ENCODE measurements at places on chromosomes 4 and X.

- DNase-seq = no peak
These were observed 32.7 kb downstream of the NUDT6 start for GRCh38 chr4:122889726-122890125.

DNA sequence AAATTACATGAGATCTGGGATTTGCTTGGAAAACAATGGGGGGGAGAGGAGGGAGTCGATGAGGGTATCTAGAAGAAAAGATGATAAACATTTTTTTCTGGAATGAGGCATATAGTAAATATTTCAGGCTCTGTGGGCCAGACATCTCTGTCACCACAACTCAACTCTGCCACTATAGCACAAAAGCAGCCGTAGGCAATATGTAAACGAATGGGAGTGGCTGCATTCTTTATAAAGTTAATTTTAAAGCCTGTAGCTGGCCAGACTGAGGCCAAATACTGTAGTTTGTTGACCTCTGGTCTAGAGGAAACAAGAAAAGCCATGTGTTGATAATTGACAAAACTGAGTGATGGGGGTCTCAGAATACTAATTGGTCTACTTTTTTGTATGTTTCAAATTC lies 14.1 kb upstream of the TCEANC start:
- no peak for DNase-seq

- DNase-seq = no peak
These were observed 25.8 kb downstream of the ANXA10 start for GRCh38 chr4:168118116-168118655.

DNA sequence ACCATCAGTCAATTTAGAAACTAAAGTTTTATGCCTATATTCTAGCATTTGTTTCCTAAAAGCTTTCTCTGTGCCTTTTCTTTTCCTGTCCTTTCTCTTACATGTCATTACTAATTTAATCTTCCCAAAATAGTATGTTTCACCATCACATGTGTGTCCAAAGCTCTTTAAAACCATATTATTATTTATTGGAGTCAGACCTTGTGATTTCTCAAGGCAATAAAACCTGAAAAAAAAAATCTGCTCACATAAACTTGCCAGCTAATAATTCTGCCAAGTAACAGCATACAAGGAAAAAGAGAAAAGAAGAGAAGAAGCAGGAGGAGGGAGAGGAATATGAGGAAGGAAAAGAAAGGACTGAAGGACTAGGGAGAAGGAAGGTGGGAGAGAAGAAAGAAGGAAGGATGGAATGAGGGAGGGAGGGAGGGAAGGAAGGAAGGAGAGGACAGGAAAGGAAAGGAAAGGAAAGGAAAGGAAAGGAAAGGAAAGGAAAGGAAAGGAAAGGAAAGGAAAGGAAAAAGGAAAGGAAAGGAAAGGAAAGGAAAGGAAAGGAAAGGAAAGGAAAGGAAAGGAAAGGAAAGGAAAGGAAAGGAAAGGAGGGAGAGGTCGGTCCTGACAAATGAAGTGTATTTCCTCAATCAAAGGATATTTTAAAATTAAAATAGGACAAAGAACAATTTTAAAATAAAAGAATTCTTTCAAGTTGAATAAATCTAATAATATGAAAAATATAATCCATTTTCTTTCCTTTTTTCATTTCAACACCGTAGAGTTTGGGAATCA lies 57.4 kb downstream of the ANTXR2 start:
- no peak for DNase-seq

GRCh38 chrX:125786316-125786715 lies 379.8 kb downstream of the DCAF12L2 start:
- DNase-seq = no peak

DNA sequence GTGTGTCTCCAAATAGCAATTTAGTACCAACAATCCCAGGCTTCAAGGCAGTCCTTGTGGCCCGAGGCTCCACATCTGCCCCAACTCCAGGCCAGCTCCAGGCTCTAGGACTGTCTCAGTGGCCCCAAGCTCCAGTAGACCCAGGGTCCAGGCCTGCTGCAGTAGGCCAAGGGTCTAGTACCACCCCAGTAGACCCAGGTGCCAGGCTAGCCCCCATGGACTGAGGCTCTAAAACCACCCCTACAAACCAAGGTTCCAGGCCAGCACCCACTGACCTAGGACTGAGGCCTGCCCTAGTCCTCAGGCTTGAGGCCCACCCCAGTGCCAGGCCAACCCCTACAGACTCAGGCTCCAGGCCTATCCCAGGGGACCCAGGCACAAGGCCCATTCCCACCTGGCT lies 191.6 kb downstream of the DLG3 start:
- DNase-seq = no peak

GRCh38 chr4:183211533-183211932 lies 108.5 kb downstream of the CLDN22 start:
- DNase-seq = no peak

- no peak for DNase-seq
These were observed 24.2 kb downstream of the REST start for GRCh38 chr4:56931924-56932323.

DNA sequence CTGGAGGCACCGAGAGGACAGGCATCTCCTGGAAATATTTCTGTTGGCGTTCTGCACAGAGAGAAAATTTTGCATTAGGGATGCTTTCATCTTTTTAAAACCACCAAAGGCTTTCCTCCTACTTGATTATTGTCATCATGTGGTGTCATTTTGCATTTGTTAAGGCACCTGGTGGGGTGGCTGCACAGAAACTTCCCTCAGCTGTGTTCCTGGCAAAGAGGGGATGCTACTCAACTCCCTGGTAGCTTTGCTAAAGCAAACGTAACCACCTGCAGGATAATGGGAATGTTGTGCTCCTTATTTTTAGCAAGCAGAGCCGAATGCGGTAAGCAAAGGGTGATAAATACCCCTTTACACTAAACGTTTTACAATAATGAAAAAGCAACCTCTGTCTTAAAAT lies 229.8 kb downstream of the STIM2 start:
- DNase-seq = no peak

DNA sequence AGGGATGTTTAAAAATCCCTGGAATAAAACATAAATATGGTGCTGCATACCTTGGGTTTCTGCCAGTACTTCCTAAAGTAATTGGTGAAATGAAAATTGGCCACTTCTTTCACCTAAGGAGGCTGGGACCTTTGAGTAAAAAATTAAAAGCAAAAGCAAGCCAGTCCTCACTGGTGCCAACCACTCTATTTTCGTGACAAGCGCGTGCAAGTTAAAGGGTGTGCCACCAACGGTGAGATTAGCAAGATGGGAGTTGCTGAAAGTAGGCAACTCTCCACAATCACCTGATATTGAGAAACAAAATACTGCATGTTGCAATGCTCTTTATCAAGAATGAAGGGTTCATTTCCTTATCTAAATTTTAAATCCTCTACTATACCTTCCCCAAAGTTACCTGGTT lies 19.7 kb upstream of the RTL9 start:
- no peak for DNase-seq

- DNase-seq = no peak
These were observed 94.3 kb downstream of the FAM193A start for GRCh38 chr4:2630556-2631273.

GRCh38 chrX:72715546-72715945 lies 1.4 kb upstream of the PHKA1 start:
- no peak for DNase-seq

GRCh38 chr4:125159001-125159400 lies 155.8 kb upstream of the FAT4 start:
- no peak for DNase-seq

GRCh38 chr4:77040270-77040669 lies 35.5 kb downstream of the CCNI start:
- DNase-seq = no peak

- no peak for DNase-seq
These were observed 262.2 kb upstream of the TTC29 start for GRCh38 chr4:147207911-147208310.

GRCh38 chrX:129614481-129615255 lies 40.1 kb downstream of the APLN start:
- no peak for DNase-seq

DNA sequence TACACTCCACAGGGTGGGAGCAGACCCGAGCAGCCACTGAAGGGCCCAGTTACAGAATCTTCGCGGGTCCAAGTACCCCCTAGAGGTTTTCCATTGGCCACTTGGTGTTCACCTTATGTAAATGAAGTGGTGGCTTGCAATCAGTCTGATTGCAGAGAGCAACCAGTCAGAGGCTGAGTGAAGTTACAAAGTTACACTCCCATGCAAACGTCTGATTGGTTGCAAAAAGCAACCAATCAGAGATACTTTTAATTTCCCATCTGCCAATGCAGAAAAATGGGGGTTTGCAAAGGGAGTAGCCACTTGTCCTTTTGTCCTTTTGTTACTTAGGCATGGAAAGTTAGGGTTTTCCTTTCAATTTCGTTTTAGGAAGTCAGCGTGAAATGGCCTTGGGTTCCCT lies 27.0 kb upstream of the NKAP start:
- no peak for DNase-seq

DNA sequence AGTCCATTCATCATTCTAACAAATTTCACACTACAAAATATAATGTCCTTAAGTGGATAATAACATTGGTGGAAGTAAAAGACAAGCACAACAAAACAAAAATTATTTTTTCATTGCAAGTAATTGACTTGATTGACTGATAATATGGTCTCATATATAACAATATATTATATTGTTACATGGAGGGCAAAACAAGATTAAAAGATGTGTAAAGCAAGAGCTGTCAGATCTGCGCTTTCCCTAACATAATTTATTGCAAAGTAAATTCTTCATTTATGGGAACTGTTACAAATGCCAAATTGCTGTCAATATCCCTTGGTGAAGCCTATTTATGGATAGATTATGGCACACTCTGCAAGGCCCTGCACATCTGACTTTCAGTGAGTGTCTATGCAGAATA lies 233.6 kb downstream of the PCDH7 start:
- DNase-seq = no peak

GRCh38 chr4:1684506-1685234 lies 557 bp upstream of the FAM53A start:
- DNase-seq = no peak

GRCh38 chrX:44568196-44568595 lies 25.5 kb upstream of the FUNDC1 start:
- DNase-seq = no peak

GRCh38 chrX:18286322-18286831 lies 65.7 kb upstream of the BEND2 start:
- no peak for DNase-seq

DNA sequence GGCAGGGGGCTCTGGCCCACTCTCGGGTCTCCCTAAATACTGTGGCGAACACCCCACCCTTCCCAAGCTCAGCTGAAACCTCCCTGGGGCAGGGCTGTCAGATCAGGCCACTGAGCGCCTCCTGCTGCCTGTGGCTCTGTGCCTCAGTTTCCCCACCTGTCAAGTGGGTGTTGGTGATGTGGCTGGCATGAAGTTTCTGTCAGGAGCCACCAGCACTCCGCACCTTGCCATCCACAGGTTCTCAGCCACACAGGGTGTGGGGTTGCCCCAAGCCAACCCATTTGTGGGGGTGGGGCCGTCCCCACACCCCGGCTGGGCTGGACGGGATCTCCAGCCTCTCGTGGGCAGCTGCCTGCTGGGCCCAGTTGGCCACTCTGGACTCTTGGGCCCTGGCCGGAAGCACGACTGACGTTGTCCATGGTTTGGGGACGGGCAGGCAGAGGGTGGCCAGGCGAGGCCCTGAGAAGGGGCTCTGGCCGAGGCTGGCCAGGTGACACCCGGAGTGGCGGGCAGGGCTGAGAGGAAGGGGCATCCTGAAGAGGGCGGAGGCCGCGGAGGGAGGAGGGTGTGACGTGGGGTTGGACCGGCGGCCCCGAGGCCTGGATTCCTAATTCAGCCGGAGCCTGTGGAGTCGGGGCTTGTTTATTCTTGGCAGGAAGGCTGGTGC lies 5.5 kb upstream of the FGFR3 start:
- DNase-seq = no peak

DNA sequence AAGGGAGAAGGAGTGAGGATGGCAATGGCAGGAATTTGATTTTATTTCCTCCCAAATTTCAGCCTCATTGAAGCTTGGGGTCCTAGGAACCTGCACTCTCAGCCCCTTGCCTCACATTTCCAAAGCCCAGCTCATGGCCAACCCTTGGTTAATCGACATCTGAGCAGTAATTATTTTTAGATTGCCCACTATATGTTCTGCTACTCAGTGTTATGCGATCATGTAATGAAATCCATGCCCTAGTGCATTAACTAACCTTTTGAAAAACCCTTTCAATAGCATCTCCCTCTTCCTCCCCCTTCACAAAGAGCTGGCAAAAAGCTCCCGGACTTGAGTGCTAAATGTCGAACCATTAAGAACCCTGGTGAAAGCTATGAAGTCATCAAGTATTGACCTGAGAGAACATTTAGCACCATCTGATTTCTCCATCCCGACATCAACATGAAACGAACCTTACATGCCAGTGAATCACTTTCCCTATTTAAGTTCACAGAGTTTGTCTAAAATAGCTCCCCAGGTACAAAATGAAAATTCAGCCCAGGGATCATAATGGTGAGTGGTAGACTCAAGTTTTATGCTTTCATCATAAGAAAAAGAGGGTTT lies 59.2 kb upstream of the RPS6KA3 start:
- no peak for DNase-seq

GRCh38 chrX:68658530-68658929 lies 11.1 kb downstream of the STARD8 start:
- DNase-seq = no peak

DNA sequence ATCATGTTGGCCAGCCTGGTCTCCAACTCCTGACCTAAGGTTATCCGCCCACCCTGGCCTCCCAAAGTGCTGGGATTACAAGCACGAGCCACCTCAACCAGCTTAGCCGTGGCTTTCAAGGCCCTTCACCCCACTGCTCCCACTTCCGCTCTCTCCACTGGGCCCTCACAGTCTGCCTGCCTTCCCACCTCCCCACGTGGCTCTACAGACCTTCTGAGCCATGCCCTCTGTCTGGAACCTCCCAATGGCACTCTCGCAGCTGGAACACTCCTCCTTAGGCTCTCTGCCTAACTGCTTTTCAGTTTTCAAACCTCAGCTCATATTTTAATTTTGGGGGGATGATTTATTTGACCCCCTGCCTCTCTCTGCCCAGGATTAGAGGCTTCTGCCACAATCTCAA lies 59.3 kb upstream of the SH3RF1 start:
- DNase-seq = no peak

DNA sequence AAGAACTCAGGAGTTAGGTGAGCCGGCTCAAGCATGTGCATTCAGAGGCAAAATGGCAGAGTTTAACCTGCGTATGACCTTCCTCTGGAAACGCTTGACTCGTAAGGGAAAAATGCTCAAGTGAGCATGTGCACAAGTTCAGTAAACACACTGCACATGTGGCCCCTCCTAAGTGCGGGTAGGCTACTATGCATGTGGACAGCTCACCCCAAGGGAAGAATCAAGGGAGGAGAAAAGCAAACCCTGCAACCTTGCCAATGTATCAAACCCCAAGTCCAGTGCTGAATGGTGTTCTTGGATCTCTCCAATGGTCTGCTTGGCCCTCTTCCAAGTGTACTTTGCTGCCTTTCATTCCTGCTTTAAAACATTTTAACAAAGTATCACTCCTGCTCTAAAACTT lies 407.1 kb downstream of the ADAM29 start:
- DNase-seq = no peak

- DNase-seq = no peak
These were observed 1.5 kb upstream of the FATE1 start for GRCh38 chrX:151714362-151714761.

GRCh38 chr4:94475794-94476193 lies 24.1 kb downstream of the PDLIM5 start:
- no peak for DNase-seq

All from GM13977 (cell line).